ENCODE measurements at places on chromosomes 3 and 15.
A peak's percentile ranks its signal among the peaks of the same experiment; 100 is the strongest.

DNA sequence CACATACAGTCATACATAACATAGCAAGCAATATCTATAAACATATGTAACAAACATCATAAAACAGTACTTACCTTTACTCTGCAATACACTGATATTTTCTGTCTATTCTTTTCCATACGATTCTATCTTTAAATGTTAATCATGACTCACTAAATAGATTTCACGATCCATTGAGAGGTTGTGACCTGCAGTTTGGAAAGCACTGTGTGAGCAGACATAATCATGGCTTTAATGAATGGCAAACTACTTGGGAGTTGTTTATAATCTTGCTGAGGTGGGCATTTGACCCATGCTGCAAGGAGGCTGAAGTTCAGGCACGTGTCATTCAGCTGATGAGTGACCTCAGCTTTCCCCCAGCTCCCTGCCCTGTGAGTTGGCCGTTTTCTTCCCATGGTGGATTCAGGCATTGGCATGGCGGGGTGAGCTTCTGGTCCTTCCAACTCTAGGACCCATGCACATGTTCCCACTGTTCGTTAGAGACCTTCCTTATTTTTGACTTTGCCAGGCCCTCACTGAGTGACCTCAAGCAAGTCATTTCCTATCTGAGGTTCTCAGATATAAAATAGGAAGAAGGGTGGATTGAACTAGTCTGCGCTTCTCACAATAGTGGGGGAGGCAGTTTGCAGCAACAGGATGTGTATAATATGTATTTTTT lies 41.7 kb downstream of the PAQR5 start:
- peak; percentile 26 for DNase-seq

- DNase-seq = no peak
These were observed 307.5 kb upstream of the UBE2E2 start for GRCh38 chr3:22895671-22896070.

GRCh38 chr3:153422314-153422713 lies 260.3 kb downstream of the RAP2B start:
- DNase-seq = no peak

GRCh38 chr15:51982013-51982769 lies 10.6 kb upstream of the LEO1 start:
- DNase-seq = peak; percentile 89

DNA sequence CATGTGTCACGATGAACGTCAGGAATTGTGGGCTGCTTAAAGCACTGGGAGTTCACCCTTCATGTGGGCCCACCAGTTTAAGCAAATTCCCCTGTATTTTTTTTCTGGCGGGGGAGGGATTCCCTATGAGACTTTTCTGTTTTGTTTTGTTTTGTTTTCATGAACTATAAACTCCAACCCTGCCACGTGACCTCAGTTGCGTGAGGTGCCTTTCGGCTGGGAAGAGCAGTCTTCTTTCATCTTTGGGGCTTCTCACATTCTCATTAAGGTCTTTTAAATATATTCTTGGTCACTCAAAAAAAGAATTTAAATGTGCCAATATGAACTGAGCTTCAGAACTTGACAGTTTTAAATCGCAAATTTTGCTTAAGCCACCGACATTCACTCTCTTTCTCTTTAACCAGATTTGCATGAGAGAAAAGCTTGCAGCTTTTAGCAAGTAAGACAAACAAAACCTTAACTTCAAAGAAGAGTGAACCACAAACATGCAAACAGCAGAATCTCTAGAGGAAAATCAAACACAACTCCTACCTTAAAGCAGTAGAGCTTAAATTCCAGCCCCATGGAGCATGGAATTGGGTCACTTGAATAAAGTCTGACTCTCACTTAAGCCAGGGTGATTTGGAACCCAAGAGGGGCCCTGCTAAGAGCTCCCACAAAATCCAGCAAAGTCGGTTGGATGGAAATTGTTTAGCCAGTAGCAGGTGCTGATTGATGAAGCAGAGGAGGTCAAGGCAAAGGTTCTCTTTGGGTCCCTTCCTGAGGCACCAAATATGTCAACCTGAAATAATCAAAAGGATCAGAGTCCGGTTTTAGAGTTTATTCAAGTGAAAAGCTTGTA lies 699.8 kb upstream of the GBE1 start:
- no peak for DNase-seq

DNA sequence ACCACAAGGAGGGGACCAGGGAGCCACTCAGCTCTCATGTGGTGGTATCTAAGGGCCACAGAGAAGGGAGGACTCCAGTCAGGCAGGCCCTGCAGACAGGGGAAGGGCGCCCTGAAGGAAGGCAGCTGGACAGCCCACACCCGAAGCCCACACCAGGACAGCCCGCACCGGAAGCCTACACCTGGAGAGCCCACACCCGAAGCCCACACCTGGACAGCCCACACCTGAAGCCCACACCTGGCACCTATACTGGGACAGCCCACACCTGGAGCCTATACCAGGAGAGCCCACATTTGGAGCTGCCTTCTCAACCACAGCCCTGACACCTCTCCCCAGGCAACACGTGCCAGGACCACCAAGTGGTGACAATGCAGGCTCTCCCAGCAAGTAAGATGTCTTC lies 11.7 kb downstream of the TPRA1 start:
- DNase-seq = no peak

DNA sequence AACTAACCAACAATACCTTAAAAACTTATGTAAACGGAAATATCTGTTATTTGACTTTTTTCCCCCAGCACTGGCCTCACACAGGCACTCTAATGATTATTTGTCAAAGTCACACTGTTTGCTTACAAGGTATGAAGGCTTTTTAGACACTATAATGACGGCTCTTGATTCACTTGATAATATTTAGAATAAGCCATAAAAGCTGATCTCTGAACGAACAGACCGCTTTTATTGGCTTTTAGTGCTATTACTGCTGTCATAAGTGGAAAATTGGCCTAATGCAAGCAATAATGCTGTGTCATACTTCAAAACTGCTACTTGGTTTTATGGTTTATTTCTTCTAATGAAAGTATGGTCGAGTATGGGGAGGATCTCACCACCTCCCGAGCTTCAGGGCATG lies 35.1 kb downstream of the MDFIC2 start:
- no peak for DNase-seq

DNA sequence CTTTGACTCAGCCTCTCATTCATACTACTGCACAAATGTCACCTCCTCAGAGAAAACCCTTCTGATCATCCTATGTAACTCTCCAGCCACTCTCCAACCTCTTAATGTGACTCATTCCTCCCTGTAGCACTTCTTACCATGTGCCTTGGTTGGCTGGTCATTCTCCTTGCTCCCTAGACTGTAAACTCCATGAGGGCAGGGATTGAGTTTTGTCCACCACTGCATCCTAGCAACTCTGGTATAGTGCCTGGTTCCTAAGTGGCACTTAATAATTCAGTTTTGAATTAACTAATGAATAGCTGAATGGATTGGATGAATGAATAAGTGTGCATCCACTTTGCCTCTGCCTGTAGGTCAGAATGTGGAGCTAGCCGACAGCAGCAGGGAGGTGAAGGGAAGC lies 202.5 kb upstream of the HES1 start:
- no peak for DNase-seq

Data from dermis microvascular lymphatic vessel endothelial cell (primary cell).